Nephron progenitor cell (in vitro differentiated cells): ENCODE measurements at places on chromosomes 6 and 20.

GRCh38 chr6:166488076-166488685 is 98.3 kb downstream of the RAMACL start:
- DNase-seq = no peak

GRCh38 chr20:24863356-24863755 is 85.7 kb upstream of the CST7 start:
- DNase-seq = no peak

DNA sequence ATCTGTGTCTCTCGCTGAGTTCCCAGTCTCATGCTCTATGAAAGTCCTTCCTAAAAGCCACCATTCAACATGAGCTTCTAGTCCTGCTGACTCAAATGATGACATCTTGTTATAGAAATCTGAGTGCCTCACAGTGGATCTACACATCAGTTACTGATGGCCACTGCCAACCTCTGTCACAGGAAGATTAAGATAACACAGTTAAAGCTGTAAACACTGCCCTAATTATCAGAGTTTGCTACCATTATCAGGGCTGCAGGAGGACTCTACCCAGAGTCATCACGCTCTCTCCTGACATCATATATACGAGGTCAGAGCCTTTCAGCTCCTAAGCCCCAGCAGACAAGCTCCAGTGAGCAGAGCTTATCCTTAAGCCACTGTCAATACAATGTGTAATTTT is 63.2 kb downstream of the HIVEP2 start:
- DNase-seq = no peak

DNA sequence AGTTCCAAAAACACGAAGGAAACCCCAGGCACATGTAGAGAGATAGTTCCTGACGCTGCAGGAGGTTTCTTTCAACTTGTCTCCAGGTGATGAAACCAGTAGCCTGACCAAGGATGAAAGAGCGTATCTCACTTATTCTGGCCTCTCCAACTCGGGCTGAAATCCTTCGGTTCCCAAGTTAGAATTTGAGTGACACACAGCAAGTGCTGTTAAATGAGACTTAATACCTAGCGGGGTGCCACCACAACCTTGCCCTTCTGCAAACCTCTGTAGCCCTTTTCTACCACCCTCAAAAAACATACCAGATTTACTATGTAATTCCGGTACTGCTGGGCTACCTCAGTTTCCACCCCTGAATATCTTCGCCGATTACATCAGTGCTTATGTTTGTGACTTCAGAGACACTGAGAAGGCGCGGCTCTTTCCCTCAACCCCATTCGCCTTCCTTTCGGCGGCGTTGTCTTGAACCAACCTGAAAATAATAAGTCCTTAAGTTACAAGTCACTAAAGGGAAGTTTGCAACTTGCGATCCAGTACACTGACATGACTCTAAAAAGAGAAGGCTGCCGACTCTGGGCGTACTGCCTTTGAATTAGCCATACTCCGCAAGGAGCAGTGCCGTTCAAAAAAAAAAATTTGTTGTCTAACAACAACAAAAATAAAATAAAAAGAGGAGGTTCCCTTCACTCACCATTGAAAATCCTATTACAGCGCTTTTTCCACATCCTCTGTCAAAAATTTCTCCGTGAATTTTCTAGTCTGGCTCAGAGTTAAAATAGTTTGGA is 194.9 kb upstream of the ZNF184 start:
- no peak for DNase-seq

DNA sequence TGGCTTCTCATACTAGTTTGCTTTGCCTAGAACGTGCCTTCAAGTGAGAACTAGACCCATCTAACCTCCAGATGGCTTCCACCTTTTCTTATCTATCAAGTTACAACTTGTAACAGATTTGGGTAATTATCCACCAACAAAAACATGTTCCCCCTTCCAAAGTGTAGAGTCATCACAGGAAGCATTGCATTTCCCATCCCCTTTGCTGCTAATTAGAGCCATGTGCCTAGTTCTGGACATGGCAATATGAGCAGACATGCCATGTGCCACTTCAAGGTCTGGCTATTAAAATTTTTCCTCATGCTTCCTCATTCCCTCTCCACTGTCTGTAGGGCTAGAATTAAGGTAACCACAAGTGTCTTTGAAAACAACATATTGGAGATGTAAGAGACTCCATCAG is 814.4 kb downstream of the TENT5A start:
- no peak for DNase-seq

DNA sequence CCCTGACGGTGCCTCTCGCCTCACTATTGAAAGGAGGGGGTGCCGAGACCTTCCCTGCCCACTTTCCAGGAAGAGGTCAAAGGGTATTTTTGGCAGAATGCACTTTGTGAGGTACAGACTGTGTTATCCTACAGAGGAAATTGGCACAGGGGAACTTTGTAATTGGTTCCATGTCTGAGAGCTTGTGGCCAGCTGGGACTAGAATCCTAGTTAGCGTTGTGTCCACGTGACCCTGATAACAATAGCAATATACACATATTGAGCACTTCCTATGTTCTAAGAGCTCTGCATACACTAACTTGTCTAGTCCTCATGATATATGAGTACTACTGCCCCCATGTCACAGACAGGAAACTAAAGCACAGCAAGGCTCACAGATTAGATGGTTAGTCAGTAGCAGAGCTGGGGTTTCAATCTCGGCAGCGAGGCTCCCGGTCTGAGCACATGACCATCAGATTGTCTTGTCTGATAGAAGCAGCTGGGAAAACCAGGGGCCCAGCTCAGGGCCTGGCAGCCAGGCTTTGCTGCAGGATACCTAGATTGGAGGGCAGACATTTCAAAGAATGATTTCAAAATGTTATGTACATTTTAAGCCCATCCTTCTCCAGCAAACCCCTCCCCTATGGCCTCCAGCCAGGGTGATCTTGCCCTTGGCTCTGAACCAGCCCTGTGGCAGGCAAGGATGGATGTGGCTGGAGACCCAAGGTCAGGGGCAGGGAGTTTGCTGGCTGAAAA is 1.4 kb downstream of the MAPK13 start:
- no peak for DNase-seq

GRCh38 chr6:13166269-13166668 is 162.1 kb downstream of the TBC1D7 start:
- DNase-seq = no peak

GRCh38 chr6:5946181-5946580 is 60.5 kb downstream of the NRN1 start:
- DNase-seq = no peak

DNA sequence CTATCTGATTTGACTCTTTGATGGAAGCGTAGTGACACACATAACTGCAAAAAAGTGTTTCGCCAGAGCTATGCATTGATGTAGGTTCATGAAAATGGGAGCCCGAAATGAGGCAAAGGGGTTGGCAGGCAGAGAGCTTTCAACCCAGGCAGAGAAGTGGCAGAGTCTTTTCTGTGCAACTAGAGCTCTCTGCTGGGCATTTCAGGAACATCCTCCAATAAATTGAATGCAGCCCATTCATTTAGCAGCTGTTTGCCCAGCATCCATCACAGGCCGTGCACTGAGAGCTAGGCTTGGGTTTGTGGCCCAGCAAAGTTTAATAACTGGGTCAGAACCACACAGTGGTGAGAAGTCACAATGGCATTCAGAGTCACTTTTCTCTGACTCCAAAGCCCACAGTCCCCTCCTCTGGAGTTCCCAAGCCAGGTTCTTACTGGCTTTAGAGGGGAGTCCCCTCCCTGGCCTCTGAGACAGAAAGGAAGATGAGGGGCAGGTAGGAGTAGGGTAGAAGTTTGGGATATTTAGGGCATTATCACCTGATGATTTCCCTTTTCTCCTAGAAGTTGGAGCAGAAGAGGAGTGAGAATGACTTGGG is 31.8 kb upstream of the ELMO2 start:
- no peak for DNase-seq

GRCh38 chr6:137688230-137688971 is 178.7 kb upstream of the TNFAIP3 start:
- no peak for DNase-seq

- no peak for DNase-seq
Measured at GRCh38 chr6:47254051-47254450, 55.7 kb downstream of the TNFRSF21 start.

- no peak for DNase-seq
Measured at GRCh38 chr20:14197097-14197496, 140.3 kb downstream of the FLRT3 start.

- no peak for DNase-seq
Measured at GRCh38 chr6:64926051-64926450, 781.0 kb downstream of the EYS start.

DNA sequence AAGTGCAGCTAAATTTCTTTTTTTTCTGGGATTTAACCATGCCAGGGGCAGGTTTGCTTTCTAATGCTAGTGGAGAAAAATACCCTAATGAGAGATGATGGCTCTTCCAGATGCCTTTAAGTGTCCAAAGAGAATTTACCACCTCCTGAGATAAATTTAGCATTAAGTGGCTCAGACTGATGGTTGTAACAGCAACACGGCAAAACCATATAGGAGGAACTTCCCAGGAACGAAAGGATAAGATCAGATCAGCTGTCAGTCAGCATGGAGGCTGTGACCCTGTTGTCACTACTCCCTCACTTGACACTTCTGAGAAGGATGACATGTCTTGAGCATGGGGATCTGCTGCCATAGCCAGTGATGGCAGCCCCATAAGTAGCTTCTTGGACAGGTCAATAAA is 860.0 kb downstream of the QKI start:
- DNase-seq = no peak

GRCh38 chr6:93784794-93785693 is 365.7 kb upstream of the EPHA7 start:
- no peak for DNase-seq

DNA sequence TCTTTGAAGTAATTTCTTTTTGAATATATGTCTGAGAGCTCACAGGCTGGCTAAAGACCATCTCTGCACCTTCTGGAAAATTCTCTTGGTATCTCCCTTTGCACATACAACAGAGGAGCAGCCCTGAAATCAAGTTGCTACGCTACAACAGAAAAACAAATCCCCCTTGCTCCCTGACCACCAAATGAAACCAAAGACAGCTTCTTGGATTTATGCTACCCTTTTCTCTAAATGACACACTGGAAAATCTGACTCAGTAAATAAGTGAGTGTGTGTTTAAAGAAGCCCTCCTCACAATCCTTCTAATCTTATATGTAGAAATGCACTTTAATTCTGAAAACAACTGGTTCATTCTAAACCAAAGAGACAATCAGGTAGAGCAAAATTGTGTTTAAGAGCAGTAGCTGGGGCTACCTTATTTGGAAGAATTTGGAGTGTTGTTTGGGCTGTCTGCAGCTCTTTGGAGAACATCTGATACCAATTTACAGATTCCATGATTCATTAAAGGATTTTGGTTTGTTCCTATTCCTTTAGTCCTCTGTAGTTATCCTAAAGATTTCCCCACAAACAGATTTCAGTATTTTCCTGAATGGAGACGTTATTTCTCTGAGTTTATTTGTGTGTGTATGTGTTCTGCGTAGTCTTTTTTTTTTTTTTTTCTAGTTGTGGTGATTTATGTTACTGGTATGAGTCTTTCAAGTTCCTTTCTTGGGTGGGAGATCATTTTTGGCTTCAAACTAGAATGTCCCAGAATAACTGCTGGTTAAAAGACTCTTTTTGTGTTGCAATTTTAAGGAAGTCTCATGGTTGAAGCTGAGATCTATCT is 36.4 kb upstream of the UTRN start:
- DNase-seq = no peak

GRCh38 chr6:106555767-106556166 is 73.5 kb downstream of the RTN4IP1 start:
- no peak for DNase-seq

DNA sequence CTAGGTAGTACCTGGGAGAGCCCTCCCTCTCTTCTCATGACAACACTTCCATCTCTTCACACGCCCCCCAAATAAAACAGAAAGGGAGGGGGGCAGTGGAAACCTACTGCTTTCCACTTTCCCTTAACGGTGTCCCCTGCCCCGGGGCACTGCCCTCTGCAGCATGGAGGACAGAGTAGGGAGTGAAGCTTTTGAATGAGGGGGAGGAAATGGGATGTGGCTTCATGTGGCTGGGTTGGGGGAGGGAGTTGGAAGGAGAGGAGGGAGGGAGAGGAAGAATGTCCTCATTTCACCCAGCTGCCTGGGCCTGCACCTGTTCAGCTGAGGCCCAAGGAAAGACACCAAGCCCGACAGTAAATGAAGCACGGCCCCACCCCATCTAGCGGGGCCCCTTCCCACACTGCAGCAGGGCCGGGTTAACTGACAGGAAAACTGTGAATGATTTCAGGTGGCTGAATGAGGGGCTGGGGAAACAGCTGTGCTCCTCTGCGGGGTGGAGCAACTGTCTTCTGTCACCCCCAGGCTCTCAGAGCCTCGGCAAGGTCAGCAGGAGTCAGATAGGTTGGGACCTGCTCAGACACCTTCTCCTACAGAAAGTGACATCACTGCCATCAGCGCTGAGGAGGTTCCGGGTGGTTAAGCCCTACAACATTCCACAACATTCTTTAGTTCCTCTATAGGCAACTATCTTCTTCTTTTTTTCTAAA is 40.0 kb upstream of the TAF8 start:
- no peak for DNase-seq

DNA sequence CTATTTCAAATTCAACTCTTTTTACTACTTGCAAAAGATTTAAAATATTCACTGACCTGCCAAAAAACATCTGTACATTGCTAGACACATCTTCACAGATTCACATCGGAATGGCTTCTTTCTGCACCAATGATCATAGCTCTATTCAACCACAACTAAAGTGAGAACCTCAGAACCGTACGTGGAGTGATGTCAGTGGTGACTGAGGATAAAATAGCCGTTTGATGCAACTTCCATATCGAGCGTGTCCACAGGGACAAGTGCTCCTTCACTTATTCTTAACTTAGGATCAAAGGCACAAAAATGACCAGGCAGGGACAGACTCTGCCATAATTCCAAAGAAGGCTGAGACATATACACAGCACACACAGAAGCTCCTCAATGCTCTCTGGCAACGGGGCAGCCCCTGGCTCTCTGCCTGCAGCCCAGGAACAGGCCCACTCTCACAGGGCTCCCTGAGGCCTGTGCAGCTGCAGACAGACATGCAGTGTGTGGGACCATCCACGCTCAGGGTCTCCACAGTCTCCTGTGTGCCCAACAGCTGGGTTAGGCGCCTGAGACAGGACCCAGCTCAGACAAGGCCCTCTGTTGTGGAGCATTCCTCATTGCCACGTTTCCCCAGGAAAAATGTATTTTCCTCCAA is 22.8 kb downstream of the FYN start:
- DNase-seq = no peak

DNA sequence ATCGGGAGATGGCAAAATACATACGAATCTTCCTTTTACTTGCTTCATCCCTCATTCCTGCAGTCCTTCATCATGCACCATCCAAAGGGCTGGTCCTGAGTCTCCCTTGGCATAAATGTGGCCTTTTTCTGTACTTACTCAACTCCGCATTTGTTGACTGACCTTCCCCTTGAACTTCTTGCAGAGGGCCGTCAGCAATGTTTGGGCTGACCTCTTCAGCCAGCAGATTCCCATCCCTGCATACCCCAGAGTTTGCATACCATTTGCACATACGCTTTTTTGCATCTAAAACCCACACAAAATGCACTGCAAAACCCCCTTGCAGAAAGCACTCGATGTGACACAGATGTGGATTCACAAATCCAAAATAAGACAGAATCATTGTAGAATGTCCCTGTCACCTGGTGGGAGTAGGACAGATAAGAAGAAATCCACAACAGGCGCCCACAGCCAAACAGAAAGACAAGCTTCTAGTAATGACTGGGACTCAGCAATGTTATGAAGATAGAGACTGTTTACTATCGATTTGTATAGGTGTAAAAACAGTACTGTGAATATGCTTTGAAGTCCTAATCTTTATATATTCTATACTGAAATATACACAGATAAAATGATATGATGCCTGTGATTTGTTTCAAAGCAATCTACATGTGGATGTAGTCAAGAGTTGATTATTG is 45.8 kb downstream of the TBC1D7 start:
- DNase-seq = no peak
